Stimulated activated CD4-positive, alpha-beta T cell treated with anti-CD3 and anti-CD28 coated beads, TNF-alpha, amount 100 ng/mL, for 4 hours (primary cell): ENCODE measurements at places on chromosomes 11 and 22.

- DNase-seq = no peak
Measured at GRCh38 chr11:44824300-44824704, 97.5 kb downstream of the TSPAN18 start.

- no peak for DNase-seq
Measured at GRCh38 chr22:32043391-32043790, 330 bp downstream of the SLC5A1 start.

GRCh38 chr22:30262112-30262511 lies 4.5 kb downstream of the OSM start:
- DNase-seq = no peak

DNA sequence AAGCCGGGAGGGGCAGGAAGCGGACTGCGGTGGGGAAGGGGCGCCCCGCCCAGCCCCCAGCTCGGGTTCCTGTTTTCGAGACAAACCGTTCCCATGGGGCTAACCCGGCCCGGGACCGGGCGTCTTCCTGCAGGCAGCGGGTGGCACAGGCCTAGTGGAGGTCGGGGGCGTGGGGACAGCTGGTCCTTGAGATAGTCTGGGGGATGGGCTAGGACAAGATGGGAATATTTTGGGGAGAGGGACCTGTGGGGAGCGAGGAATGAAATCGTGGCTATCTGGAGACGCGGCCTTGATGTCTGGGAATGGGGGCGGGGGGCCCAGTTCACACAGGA lies 1.2 kb upstream of the RASGRP2 start:
- peak; percentile 60 for DNase-seq

DNA sequence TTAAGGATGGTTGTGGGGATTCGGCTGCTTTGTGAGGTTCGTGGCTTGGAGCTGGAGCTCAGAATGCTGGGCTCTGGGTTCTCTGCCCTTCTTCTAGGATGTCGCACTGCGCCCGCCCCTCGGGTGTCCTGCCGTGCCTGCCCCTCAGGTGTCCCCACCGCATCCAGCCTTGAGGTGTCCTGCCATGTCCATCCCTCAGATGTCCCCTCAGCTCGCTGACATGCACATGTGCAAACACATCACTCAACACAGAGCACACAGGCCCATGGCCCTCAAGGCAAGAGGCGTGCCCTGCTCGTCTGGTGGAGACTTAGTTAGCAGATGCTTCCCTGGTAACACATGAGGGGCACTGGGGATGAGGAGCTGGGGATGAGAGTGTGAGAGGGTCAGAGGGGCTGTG lies 359.3 kb downstream of the TBC1D22A start:
- DNase-seq = no peak

- no peak for DNase-seq
Measured at GRCh38 chr11:94310191-94310875, 6.0 kb downstream of the IZUMO1R start.

- DNase-seq = peak; percentile 30
Measured at GRCh38 chr11:119666463-119667131, 62.4 kb downstream of the NECTIN1 start.

DNA sequence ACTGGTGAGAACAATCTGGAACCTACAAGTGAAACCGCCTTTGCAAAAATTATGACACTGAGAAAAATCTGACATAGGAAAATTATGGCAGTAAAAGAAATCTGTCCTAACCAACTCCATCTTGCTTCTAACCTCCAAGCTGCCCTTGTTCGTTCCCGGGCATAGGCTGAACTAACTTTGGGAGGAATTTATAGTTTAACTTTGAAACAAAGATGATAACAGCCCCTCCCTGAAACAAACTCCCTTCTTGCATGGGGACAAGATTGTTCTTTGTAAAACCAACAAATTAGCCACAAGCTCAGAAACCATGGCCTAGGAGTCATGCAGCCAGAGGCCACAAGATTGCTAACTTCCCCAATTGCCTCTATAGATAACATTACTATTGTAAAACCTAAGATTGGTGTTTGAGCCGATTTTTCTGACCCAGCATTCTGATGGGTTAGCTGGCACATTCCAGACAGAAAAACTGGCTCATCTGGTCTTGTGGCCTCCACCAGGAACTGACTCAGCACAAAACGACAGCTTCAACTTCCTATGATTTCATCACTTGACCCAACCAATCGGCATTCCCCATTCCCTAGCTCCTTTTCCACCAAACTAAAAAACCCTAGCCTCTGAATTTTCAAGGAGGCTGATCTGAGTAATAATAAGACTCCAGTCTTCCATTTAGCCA lies 3.6 kb upstream of the CCDC81 start:
- no peak for DNase-seq

- DNase-seq = no peak
Measured at GRCh38 chr11:71293961-71294782, 41.8 kb upstream of the SHANK2 start.

GRCh38 chr11:77073328-77074001 lies 6.7 kb downstream of the CAPN5 start:
- DNase-seq = no peak

DNA sequence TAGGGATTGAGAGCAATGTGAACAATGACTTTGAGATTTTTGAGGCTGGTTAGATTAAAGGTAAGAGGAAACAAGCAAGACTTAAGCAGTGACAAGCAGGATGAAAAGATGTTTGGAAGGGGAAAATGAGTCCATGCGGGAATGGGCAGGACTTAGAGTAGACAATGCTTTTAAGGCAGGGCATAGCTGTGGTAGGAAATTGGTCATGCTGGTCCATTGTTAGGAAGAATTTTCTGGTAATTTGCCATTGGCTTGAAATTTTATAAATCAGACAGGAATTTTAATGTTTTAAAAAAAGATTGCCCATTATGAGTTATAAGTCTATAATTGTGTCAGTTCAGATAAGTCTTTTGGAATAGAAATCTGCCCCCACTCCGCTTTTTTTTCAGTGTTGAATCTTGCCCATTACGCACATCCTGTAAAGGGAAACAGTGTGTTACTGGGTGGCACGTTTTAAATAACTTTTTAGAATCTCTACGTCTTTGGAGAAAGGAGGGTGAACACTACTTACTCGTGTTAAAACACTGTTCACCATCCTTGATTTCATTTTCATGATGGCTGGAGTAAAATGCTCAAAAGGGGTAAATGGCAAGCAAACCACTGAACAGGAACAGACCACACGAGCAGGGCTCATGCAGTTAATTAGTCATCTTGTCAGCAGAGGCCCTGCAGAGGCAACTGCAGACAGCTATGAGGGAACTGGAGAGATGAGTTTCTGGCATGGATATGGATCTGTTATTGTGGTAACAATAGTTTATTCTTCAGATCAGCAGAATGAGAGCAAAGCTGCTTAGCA lies 25.0 kb downstream of the SWAP70 start:
- DNase-seq = no peak

GRCh38 chr11:123020968-123021367 lies 39.3 kb upstream of the BSX start:
- no peak for DNase-seq

- DNase-seq = no peak
Measured at GRCh38 chr11:34850334-34850733, 65.8 kb downstream of the APIP start.

- DNase-seq = no peak
Measured at GRCh38 chr11:8731647-8732323, 49.2 kb downstream of the RPL27A start.

- no peak for DNase-seq
Measured at GRCh38 chr22:17875156-17875555, 100.9 kb upstream of the BID start.

DNA sequence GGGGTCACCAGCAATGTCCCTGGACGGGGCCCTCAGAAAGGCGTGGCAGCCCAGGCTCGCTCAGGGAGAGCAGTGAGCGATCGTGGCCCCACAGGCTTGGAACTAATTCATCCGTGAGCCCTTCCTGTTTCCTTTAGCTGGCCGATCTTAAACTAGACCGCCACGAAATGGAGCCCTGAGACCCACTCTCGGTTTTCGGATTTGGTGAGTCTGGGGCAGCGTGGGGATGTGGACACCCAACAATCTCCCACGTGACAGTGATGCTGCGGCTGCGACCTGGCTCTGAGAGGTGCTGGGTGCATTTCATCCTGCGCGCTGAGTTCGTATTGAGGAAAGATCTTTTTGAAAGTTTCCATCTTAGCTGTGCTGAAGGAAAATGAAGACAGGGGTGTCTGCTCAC lies 501.3 kb upstream of the B3GAT1 start:
- no peak for DNase-seq

- no peak for DNase-seq
Measured at GRCh38 chr11:100563541-100564280, 123.4 kb upstream of the ARHGAP42 start.

DNA sequence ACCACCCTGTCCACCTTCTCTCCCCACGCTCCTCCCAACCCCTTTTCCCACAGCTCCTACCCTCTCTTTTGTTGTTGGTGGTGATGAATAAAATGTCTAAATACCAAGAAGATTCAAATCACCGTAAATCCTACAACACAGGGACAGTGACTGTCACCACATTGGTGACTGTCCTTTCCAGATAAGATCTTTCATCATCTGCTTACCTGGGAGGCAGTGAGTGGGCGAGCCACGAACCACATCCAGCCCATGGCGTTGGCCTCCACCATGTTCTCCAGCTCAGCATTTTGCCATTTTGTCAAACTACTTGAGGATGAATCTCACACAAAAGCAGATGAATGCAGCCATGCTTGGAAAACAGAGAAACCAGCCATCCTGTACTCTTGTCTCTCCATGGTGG lies 6.7 kb upstream of the CYTH4 start:
- DNase-seq = no peak

DNA sequence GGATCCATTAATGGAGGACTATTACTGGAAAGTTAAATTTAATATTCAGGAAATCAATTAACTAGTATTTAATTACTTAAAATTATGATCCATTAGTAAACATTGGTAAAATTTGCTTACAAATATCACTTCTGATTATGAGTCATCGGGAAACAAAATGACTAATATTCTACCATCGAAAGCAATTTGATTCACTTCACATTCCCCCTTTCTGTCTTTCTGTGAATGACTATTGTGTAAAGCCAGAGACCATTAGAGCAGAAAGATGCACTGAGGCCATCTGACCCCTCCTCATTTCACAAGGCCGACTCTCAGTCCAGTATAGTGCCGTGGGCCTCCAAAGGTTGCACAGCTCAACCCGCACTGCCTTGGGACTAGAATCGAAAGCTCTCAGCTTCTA lies 619.0 kb downstream of the OPCML start:
- DNase-seq = no peak

DNA sequence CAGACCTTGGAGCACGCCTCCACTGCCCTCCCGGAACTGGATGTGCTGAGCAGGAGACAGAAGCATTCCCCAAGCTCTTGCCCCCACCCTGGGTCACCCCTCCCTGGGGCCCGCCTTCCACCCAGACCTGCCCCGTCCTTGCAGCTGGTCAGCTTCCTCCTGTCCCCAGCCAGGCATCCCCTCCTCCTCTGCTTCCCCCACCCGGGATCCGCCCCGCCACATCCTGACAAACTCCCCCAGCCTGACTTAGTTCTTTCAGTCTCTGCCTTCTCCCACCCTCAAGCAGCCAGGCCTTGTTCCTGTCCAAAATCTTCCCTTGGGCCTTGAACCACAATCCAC lies 1.1 kb upstream of the PLXNB2 start:
- no peak for DNase-seq

DNA sequence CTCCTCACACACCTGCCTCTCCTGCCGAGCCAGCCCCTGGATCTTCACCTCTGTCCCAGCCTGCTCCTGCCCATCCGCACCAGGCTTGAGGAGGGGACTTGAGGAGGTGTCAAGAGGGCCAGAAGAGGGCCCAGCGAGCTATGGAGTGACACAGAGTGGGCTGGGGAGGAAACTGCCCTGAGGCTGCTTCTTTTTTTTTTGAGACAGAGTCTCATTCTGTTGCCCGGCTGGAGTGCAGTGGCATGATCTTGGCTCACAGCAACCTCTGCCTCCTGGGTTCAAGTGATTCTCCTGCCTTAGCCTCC lies 21.9 kb upstream of the CDON start:
- DNase-seq = no peak

GRCh38 chr11:110159476-110159875 lies 66.3 kb downstream of the ZC3H12C start:
- no peak for DNase-seq

- DNase-seq = no peak
Measured at GRCh38 chr11:118988280-118988679, 9.7 kb upstream of the CENATAC start.

DNA sequence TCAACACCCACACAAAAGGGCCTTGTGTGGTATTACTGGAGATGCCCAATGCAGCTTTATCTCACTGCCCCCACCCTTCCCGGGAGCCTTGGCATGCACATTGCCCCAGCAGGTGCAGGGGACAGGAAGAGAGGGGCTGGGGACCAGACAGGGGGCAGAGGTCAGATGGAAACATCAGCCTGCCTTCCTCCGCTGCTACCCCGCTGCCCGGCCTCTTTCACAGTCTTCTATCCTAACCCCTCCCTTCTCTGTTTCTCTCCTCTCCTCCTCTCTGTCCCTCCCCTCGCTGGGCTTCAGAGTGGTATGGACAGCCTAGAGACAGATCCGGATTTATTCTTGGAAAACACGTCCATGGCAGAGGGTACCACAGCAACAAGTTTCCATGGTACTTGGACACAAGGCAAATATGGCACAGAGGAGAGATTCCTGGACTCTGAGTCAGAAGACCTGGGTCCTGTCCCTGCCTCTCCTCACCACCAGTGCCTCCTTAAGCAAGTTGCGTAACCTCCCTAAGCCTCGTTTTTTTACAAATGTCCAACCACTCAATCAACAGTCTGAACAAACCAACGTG lies 8.3 kb upstream of the IGSF9B start:
- no peak for DNase-seq

DNA sequence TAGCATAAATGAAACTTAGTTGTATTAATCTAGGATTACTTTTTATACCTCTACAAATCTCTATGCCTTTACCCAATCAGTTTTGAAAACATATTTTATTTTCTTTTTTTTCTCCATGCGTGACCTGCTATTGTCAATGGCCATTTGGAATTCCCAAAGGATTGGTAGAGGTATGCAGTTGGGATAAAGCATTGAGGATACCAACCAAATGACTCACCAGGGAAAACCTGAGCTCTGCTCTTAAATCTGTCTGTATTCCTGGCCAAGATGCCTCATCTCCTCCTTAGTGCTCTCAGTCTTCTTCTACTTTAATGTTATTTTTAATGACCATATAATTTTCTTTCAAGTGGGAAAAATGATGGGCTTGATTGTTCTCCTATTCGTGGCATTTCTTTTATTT lies 61.9 kb downstream of the EHF start:
- no peak for DNase-seq

DNA sequence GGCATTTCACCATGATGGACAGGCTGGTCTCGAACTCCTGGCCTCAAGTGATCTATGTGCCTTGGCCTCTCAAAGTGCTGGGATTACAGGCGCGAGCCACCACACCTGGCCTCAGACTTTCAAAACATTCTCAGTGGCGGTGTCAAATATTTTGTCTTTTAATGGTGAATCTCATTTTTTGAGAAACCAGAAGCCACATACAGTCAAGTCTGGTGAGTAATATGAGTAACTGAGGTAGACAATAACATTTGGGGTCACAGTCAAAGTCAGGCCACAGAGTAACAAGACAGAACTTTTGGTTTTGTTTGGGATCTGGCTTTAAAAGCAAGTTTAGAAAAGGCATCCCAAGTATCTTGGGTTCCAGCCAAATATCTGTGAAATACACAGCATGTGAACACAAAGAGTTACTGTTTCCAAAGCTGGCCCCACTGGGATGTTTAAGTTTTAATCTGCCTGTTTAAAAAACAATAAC lies 5.6 kb upstream of the TMA7B start:
- no peak for DNase-seq
